Thymus (tissue), 14 donors: ENCODE measurements at places on chromosomes 2 and 18. TPM values are rescaled to one million over a fixed set of nuclear protein-coding genes. Genes with fewer than 3 reads are reported as not detected.

GRCh38 chr2:46029332-46029811 is 267.8 kb upstream of the EPAS1 start:
- DNase-seq: no peak

- DNase-seq: no peak
Measured at GRCh38 chr2:63660060-63660459, 71.3 kb downstream of the MDH1 start.

DNA sequence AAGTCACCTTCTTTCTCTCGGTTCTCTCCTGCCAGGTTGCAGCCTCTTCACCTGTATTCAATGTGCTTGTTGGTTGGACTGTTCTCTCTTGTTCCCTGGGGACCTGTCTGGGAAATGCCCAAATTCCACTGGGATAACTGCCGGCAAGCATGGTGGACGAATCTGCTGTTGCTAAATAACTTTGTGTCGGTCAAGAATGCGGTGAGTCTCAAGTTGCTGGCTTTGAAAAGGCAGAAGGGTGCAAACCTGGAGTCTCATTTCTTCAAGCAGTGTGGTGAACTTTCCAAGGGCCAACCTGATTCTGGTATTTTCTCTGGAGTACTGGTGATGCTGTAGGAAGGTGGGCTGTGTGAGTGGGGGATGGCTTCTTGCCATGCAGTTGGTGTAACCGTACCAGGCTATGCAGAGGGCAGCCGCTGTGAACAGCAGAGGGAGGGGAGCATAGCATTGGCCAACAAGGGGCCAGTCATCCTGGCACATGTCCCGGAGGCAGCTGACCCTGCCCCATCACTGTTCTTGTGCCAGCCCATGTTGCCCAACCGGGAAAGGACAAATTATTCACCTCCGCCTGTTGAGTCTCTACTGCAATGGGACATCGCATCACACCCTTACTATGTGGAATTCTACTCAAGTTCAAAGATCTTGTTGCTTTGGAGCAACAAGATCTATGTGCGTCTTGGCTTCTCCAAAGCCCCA is 88.1 kb upstream of the SEC11C start:
- no peak for DNase-seq

- DNase-seq: no peak
Measured at GRCh38 chr18:56723068-56723467, 71.9 kb downstream of the WDR7 start.

The SERPINB11 gene
- total RNA-seq: not detected
